ENCODE measurements at places on chromosomes 4 and X. TPM values are rescaled to one million over a fixed set of nuclear protein-coding genes. Genes with fewer than 3 reads are reported as not detected.

Gene DGKK
- not detected for total RNA-seq

Gene PRSS12
- 8.1 TPM for total RNA-seq

Gene SSX2B
- total RNA-seq, result not detected

Gene PNMA5
- total RNA-seq, result not detected

Gene SLC16A2
- total RNA-seq, result 0.53 TPM

Gene ARX
- total RNA-seq, result 0.56 TPM

Gene JAKMIP1
- not detected for total RNA-seq

DNA sequence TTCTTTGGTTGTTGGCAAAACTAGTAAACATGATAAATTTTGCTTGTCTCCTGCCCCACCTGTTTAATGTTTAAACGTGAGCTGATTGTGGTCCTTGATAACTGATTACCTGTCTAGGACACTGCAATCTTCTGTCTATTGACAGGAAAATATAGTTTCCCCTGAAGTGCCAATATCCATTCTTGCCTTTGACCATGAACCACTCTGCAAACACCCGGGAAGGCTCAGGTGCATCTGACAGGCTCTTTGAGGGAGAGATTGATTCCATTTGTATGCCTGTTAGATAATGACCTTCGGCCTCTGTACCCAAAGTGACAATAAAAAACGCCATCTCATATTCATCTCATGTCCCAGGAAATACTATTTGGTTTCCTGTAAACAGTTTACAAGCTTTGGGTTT, 453.0 kb downstream of the CENPC start:
- no peak for DNase-seq

DNA sequence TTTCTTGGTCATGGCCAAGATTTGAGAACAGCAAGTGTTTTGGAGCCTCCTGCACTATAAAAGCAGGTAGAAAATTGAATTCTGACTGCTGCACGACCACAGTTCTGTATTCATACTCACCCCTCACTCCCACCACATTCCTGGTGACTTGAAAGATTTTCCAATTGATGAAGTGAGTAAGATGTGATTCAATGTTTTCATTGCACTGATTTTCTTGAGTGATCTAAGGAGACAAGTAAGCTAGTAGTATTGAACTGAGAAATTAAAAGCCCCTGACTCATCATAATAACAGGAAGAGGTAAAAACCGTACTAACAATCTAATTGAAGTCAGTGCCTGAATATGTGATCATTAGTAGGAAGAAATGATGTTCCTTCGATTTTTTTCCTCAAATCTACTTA, 6.1 kb upstream of the SEC24D start:
- no peak for DNase-seq

DNA sequence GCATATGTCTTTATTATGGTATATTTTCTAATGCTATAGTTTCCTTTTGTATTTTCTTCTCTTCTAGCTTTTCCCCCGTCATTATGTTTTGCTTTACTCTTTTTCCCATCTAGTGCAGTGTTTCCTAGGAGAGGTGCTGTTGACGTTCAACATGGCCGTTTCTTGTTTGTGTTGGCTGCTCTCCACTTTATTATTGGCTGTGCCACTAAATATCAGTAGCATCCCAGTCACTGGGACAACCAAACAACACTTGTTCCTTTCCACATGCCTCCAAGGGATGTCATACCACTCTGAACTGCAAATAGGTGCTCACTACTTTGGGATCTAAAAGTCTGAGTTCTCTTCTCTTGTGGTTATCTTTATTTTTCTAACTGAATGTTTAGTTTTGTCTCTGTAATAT, 26.5 kb downstream of the GBA3 start:
- no peak for DNase-seq

GRCh38 chr4:81751531-81752289, 280.0 kb upstream of the RASGEF1B start:
- no peak for DNase-seq

GRCh38 chr4:23333556-23333945, 556.3 kb downstream of the PPARGC1A start:
- DNase-seq, result no peak

DNA sequence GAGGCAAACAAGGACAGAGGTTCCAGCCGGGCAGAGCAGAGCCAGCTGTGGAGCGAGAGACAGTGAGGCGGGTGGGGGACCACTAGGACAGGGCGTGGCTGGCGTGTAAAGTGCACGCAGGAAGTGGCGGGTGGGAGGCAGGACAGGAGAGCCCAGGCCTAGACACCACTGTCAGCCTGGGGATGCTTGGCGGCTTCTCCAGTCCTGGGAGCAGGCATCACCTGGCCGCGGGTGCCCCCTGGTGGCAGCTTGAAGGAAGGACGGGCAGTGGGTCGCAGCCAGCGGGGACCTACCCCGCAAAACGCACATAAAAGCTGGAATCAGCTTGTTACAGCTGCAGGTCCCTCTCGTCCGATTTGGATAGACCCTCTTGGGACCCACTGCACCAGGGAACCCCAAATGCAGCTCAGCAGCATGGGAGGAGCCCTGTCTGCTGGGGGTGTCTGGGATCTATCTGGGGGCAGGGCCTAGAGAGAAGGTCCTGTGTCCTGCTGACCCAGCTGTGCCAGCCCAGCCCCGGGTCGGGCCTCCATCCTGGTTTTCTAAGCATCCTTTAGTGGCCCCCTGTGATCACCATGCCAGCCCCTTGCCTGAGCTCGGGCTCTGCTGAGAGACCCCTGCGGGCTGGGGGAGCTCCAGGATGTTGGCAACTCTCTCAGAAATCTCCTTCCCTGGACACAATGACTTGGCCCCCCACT, 57.7 kb downstream of the WFS1 start:
- peak; percentile 70 for DNase-seq

GRCh38 chrX:7771788-7772438, 71.1 kb upstream of the VCX start:
- DNase-seq, result no peak

DNA sequence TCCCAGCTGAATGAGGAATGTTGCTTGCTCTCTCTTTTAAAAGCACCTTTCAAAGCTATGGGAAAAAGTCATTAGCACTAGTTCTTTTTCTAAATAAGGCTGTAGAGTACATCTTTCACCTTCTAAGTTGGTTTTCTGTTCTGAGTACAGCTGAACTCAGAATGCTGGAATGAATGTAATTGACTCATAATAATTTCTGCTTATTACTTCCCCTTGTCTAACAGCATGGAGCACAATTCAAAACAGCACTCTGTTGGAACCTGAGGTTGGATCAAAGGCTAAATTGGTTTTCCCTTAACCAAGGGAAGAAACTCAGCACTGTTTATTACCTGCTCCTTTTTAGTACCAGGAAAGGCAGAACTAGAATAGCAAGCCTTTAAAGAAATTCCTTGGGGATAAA, 33.5 kb upstream of the CYP2U1 start:
- DNase-seq, result no peak

DNA sequence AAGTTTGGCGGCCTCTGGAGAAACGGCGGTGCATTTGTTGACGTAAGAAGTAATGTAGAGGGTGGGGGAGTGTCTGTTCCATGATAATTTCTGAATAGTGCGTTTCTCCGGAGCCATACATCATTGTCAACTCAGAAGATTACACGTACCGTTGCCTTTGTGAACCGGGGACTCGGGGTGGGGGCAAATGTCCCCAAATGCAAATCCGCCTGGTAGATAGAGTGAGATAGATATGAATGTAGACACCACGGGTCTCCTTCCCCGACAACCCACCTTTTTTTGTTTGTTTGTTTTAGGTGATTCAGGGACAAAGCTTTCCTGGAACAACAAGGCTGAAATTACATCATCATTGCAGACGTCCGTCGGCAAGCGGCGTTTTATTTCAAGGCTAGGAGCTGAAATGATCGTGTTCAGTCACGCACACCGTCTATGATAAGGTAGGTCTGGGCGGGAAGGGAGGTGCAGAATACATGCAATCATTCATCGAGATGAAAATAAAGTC, 96.0 kb upstream of the PPP2R3B start:
- DNase-seq, result no peak

GRCh38 chr4:39068907-39069306, 6.9 kb downstream of the KLHL5 start:
- DNase-seq, result no peak

- DNase-seq, result peak; percentile 64
Observed at GRCh38 chr4:73653695-73654106, 33.5 kb upstream of the RASSF6 start.

DNA sequence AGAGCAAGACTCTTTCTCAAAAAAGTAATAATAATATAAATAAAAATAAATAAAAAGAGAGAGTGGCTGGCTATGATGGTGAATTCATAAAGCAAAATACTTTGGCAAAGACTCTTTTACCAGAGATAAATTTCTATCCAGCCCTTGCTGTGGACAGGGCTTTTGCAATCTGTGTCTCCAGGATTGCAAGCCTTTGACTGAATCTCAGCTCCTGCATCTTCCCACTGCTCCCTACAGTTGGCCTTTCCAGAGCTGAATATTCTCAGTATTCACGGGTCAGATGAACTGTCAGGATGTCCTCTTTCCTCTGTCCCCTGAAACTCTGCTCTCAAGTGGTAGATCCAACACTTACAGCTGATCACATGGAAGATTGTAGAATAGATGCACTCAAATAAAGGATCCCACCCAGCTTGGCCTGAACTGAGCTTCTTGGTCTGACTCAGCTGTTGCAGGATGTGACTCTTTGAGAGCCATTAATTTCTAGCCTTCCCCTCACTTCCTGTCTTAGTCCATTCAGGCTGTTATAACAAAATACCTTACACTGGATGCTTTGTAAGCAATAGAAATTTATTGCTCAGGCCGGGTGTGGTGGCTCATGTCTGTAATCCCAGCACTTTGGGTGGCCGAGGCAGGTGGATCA, 123.4 kb upstream of the GUCY1A1 start:
- no peak for DNase-seq

DNA sequence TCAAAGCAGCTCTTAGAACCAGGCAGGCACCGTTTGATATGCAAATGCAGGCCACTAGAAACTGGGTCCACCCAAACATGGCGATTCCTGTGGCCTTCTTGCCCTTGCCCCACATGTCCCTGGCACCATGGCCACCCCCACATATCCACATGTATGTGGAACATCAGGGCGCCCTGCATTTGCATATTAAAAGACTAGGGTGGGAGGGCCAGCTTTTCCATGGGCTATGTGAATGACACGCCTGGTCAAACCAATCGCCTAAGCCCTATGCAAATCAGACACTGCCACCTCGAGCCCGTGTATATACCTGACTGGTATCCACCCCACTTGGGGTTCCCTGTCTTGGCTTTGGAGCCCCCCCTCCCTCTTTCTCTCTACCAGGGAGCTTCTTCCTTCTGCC, 107.0 kb downstream of the ABLIM2 start:
- DNase-seq, result no peak

- no peak for DNase-seq
Observed at GRCh38 chr4:121784401-121784800, 16.7 kb upstream of the EXOSC9 start.

DNA sequence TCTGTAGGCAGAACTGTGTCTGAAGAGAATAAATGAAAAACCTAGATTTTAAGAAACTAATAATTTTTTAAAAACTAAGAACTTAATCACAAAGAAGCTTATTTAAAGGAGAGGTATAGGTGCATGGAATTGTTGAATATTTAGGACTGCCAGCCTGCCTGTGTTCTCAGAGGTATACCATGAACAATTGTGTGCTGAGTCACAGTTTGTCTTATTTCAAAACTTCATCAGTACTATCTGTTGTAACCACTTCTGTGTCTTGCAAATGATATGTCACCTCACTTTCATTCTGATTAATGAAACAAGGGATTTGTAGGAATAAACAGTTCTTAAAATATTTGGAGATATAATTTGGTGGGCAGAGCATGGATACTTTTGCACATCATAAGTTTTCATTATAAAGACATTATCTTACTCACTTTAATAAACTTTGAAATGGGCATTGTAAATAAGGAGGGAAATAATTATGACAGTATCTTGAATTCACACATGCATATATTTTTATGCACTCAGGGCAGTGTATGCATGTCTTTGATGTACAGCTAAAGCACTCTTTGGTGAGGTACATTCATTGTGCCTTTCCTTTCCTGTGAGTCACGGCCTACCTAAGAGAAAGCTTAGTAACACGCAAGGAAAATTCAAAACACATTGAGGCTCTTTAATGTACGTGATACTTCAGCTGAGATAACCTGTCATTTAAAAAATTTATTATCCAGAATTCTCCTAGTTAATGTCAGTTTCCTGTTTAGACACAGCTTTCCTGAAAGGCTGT, 31.7 kb downstream of the STOX2 start:
- no peak for DNase-seq

GRCh38 chr4:168511780-168512489, 15.1 kb downstream of the PALLD start:
- peak; percentile 9 for DNase-seq

DNA sequence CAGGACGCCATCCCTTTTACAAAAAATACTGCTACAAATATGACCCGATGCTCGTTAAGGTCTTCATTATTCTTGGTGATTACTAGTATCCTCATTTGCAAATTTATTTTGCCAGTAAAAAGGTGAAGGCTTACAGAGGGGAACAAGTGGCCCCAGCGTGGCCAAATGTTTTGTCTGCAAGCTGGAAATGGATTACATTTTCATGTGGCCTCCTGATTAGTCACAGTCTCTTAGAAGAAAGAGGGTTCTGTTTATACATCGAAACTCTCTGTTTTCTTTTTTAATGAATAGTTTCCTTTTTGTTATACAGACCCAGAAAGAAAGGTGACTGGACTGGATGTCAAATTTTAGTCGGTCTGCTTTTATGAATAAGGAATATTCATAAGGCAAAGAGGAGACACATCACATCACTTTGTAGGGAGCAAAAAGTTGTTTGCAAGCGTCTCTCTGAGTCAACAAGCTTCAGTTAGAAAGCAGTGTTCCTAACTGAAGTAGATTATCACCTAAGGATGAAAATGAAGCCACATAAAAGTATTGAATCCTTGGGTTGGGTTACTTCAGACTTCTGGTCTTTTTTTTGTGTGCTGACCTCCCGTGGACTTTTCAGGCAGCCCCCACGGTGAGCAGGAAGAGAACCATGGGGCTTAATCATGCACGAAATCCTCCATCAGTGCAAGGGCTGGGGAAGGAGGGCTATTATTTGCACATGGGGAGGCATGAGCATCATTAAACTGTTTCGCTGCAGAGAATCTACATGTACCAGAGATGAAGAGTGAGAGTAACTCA, 125.6 kb downstream of the ARSF start:
- peak; percentile 15 for DNase-seq

DNA sequence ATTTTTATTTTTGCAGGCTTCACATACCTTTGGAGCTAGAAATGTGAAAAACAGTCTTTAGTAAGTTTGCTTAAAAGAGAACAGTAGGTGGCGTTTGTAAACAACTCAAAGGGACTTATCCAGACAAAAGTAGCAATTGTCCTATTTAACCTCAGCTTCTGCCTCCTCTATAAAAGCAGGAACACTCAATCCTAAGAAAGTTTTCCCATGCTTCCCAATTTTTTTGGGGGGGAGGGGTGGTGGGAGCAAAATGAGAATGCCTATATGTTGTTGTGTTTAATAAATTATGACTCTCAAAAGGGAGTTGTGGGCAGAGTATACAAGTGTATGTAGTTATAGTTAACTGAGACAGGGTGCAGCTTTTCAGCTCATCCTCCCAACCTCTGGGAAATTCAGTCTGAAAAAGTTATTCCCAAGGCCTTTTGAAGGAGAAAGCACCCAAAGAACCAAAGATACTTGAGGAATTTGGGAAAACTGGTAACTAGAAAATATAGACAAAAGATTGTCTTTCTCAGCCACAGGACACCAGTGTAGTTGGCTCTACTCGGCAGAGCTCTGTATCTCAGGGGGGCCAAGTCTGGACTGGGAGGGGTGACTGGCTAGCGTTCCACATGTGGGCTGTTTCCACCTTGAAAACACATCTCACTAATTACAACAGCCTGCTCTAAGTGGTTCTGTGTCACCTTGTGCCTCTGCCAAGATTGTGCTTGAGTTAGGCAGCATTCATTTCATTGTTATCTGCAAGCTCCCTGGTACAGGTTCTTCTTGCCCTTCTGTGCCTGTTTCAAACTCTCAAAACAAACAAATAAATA, 2.8 kb downstream of the SFRP2 start:
- peak; percentile 55 for DNase-seq
